ENCODE measurements at places on chromosomes 11 and 22.

GRCh38 chr22:24177456-24177855, 3.8 kb upstream of the SUSD2 start:
- DNase-seq = no peak

DNA sequence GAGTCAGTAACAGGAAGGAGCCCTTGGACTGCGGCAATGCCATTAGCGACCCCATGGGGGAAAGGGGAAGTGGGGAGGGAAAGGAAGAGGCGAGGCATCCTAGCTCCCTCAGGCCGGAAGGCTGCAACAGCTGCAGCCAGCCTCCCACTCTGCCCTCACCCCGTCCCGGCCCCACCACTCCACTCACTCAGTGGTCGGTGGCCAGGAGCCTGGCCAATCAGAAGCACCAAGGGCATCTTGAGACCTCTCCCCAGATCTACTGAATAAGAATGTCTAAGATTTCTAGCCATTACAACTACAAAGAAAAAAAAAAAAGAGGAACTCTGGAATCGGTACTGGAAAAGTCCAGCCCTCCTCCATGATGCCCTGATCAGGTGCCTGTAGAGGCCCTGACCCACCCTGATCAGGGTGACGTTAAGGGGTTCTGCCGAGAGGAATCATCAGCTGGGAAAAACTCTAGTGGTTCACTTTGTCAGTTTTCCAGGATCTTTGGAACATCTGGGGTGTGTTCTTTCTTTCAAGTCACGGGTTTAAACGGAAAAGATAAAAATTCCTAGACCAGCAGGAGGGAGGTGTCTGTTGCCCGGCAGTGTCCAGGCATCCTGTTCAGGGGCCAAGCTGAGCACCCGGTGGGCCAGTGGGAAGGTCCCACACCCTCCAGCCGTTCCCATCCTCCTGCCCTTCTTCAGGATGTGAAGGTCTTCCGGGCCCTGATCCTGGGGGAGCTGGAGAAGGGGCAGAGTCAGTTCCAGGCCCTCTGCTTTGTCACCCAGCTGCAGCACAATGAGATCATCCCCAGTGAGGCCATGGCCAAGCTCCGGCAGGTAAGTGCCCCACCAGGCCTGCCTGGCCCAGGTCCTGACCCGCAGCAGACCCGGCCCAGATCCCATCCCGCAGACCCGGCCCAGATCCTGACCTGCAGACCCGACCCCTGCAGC, 14.4 kb downstream of the OAF start:
- peak; percentile 29 for DNase-seq

- DNase-seq = peak; percentile 98
These were observed 450.4 kb downstream of the MIAT start for GRCh38 chr22:27107824-27108223.

DNA sequence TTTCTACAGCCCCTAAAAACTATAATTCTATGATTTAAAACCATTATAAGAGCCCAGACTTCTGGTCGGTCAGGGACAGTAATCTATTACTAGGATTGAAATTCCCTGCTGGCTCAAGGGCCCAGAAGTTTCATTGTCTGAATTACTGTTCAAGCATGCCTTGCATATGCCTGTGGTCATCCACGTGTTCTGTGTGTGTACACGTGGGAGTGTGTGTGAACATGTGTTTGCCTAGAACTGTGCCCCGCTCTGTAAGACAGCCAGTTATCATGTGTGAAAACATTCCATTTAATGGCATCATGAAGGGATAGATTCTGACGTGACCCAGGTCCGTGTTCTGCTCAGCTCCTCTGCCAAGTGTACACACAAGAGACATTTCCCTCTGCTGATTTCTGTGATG, 189.3 kb upstream of the NECTIN1 start:
- no peak for DNase-seq

GRCh38 chr22:40426594-40427333, 56.4 kb downstream of the SGSM3 start:
- no peak for DNase-seq

DNA sequence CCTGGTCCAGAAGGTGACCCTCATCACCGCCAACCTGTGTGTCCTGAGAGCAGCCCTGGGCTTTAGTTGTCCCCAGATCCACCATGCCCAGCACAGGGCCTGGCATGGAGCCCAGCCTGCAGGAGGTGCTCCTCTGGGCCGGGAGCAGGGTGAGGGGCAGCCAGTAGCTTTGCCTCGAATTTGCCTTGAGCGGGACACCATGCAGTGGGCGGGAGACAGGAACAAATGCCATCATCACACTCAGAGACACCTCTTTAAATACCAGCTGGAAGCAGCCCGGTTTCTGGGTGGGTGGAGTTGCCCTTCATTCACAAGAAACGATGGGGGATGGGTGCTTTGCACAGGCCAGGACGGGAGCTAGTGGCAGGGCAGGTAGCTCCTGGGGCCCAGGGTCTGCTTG, 19.3 kb downstream of the FLRT1 start:
- peak; percentile 13 for DNase-seq

DNA sequence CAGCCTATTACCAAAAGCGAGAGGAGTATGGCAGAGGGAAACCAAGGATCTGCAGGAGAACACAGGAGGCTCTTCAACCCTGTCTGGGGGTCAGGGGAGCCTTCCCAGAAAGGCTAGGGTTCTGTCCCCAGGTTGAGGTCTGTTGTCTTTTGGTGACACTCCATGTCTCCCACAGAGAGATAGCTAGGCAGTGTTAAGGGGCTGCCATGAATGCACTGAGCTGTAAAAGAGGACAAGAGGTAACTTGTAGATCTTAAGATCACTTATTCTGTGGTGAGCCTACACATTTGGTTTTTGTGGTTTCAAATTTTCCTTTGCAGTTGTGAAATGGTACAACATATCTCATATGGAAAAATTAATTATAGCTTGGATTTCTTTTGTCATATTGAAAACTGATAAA, 6.0 kb upstream of the ACER3 start:
- no peak for DNase-seq

Measured in EH (cell line).